ENCODE measurements at places on chromosomes 12 and 14. TPM values are rescaled to one million over a fixed set of nuclear protein-coding genes. Genes with fewer than 3 reads are reported as not detected.

The RNFT2 gene
- total RNA-seq = 4.6 TPM

The NANOG gene
- not detected for total RNA-seq

The WSB2 gene
- 254 TPM for total RNA-seq

The FKBP11 gene
- total RNA-seq = 38.9 TPM

The FGF6 gene
- not detected for total RNA-seq

The GUCY2C gene
- not detected for total RNA-seq

The MGAT2 gene
- 122 TPM for total RNA-seq

The IFNG-AS1 gene
- not detected for total RNA-seq

The RNASE7 gene
- total RNA-seq = not detected

The TSPAN19 gene
- not detected for total RNA-seq

The ETFRF1 gene
- 13.2 TPM for total RNA-seq

The LHX5 gene
- total RNA-seq = not detected

The MTHFD1 gene
- total RNA-seq = 32.4 TPM

The CCDC184 gene
- total RNA-seq = 0.96 TPM

The GPR84 gene
- not detected for total RNA-seq

The LEMD3 gene
- 27.4 TPM for total RNA-seq

The CD163L1 gene
- 3.3 TPM for total RNA-seq

The PLEKHA5 gene
- total RNA-seq = 31.0 TPM

The OLR1 gene
- 1.2 TPM for total RNA-seq

The SYT10 gene
- not detected for total RNA-seq

The RAB15 gene
- total RNA-seq = 1.7 TPM

The LRP1-AS gene
- not detected for total RNA-seq

The TMPRSS12 gene
- total RNA-seq = not detected

The DTX1 gene
- under 0.01 TPM for total RNA-seq

The SYNE2 gene
- total RNA-seq = 8.6 TPM

The SYCP3 gene
- 0.85 TPM for total RNA-seq

The TESPA1 gene
- not detected for total RNA-seq

The ENDOU gene
- not detected for total RNA-seq

The POTEM gene
- total RNA-seq = not detected

The SLIRP gene
- 114 TPM for total RNA-seq

The STAC3 gene
- 1.1 TPM for total RNA-seq

The KIF26A gene
- under 0.01 TPM for total RNA-seq

The CCDC196 gene
- not detected for total RNA-seq

The FBXO33 gene
- 23.0 TPM for total RNA-seq

The KCNJ8 gene
- total RNA-seq = 62.0 TPM

The ARHGEF40 gene
- total RNA-seq = 30.3 TPM

The SRRM4 gene
- not detected for total RNA-seq

The IRAK3 gene
- 3.5 TPM for total RNA-seq

The CELA1 gene
- not detected for total RNA-seq

The SALL2 gene
- 1.2 TPM for total RNA-seq

The PAPLN gene
- total RNA-seq = 6.5 TPM

The SSPN gene
- total RNA-seq = 12.1 TPM

The RPS6KA5 gene
- 1.2 TPM for total RNA-seq

The NRXN3 gene
- 1.3 TPM for total RNA-seq

The NKX2-1 gene
- total RNA-seq = not detected

The ITPR2 gene
- total RNA-seq = 21.7 TPM

All from regular cardiac myocyte (primary cell).